ENCODE measurements at places on chromosomes 2 and 18.
A peak's percentile ranks its signal among the peaks of the same experiment; 100 is the strongest.

DNA sequence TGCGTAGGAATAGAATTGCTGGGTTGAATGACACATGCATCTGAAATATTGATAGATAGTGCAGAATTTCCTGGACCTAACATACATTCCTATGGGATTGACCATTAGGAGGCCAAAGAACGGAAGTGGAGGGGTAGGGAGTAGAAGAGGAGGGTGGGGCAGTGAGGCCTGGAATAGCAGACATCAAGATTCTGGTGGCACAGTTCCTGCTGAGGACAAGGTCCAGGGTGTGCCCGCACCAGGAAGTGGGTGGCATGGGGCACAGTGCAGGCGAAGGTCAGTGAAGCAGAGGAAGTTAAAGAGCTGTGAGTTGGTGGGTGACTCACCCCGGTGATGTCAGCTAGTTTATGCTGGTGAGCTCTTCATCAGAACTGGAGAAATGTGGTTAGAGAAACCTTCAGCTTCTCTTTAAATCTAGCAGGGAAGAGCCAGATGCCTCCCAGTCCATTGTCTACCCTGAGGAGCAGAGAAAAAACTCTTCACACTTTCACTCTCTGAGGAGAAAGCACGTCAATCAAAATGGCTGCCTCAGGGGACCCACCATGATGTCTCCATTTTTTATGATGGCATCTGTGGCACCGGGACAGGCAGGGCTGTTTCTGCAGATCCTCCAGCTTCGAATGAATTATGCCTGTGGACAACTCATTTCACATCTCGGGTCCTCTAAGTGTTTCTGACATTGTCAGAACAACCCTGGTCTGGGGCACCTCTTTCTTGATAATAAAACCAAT is 55.9 kb upstream of the CTLA4 start:
- peak; percentile 75 for DNase-seq

- peak; percentile 25 for DNase-seq
Observed at GRCh38 chr2:104434318-104434792, 419.6 kb upstream of the POU3F3 start.

DNA sequence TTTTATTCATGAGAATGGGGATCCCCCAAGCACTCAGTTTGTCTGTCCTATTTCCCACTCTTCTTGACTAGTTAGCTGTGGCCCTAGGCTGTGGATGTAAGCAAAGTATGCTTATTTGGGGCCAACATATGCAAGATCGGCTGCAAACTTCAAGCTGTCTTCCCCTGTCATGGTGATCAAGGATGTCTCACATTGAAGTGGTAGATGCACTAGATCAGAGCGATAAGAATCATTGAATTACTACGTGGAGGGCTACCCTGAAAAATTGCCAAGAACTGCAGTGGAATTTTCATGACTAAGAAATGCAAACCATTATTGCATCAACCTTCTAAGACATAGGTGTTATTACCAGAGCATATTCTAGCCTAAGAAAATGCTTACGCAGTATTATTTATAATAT is 527.4 kb downstream of the RNF144A start:
- no peak for DNase-seq

DNA sequence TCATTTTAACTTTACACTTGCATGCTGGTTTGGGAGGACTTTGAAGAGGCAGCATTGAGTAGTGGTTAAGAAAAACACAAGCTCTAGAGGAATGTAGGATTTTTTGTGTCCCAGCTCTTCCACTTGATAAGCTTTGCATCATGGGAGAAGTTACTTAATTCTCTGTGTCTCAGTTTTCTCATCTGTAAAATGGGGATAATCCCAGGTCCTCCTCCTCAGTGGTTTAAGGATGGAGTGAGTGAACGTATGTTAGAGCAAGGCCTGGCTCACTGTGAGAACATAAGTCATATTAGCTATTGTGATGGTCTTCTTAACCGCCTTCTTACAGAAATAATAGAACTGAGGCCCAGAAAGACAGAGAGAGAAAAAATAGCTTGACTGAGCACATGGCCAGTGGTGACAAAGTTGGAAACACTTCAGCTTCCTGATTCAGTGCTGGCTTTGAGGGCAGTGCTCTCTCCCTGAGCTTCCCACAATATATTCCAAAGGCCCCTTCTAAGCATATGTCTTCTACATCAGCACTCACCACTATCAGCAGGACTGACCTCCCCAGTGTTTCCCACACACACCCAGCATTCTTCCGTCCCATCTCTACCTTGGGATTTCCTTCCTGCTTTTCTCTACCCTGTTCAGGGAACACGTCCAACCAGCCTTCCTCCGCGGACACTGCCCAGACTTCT is 214.9 kb upstream of the TNP1 start:
- no peak for DNase-seq

- DNase-seq, result no peak
Observed at GRCh38 chr2:46187112-46187618, 110.0 kb upstream of the EPAS1 start.

- DNase-seq, result no peak
Observed at GRCh38 chr2:168478206-168478605, 22.1 kb downstream of the CERS6 start.

DNA sequence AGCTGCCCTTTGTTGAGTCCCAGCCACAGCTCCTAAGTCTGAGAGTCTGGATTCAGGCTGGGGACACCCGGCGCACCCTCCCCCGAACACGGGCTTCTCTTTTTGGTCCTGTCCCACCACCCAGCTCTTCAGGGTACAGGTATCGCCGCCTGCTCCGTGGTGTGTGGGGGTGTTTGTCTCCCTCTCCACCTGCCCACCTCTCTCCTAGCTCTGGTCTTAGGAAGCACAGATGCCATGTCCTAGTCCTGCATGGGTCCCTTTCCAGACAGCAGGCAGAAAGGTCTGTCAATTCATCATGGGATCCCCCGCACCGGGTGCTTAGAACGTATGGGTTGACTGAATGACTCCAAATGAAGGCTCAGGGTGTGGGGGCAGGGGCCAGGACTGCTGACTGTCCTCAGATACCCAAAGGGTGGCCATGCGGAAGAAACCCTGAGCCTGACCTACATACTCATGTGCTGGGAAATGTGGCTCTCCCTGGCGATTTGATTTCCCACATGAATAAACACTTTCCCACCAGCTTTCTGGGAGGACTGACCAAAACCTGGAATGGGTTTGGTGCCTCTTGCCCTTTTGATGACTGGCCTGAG is 156.8 kb downstream of the CELF4 start:
- no peak for DNase-seq

DNA sequence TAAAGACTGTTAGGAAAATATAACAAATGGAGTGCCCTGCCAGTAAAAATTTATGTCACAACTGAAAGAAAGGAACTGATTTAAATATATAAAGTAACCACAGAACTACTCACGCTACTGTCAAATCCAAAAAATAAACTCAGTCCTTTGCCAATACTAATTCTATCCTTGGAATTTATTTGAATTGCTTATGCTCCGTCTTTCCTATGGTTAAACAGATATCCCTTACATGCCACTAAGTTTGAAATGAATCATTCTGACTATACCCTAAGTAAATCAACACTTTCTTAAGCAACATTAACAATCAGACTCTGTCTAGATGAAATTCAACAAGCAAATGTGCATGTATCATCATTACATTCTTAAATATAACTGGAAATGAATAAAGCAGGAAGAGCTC is 9.8 kb downstream of the HNRNPLL start:
- no peak for DNase-seq

GRCh38 chr18:22765896-22766295 is 167.2 kb upstream of the RBBP8 start:
- DNase-seq, result no peak

DNA sequence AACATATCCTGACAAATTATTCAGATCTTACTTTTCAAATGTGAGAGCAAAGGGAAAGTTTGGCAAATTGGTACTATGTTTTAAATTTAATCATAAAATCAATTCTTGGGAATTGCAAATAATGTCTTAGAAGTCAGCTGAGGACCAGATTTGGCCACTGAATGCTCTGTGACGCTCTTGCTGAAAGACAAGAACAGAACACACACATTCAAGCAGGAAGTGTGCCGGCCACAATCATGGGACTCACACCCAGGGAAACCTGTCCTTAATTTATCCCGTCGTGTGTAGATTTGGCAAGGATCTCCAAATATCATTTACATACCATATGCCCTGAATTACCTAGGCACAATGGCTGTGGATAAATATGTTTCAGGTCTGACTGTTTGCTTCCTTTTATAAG is 253.1 kb downstream of the TCF4 start:
- DNase-seq, result no peak

- DNase-seq, result no peak
Observed at GRCh38 chr2:133333181-133333580, 235.1 kb downstream of the NCKAP5 start.

- no peak for DNase-seq
Observed at GRCh38 chr2:240247241-240247867, 106.9 kb upstream of the OTOS start.

DNA sequence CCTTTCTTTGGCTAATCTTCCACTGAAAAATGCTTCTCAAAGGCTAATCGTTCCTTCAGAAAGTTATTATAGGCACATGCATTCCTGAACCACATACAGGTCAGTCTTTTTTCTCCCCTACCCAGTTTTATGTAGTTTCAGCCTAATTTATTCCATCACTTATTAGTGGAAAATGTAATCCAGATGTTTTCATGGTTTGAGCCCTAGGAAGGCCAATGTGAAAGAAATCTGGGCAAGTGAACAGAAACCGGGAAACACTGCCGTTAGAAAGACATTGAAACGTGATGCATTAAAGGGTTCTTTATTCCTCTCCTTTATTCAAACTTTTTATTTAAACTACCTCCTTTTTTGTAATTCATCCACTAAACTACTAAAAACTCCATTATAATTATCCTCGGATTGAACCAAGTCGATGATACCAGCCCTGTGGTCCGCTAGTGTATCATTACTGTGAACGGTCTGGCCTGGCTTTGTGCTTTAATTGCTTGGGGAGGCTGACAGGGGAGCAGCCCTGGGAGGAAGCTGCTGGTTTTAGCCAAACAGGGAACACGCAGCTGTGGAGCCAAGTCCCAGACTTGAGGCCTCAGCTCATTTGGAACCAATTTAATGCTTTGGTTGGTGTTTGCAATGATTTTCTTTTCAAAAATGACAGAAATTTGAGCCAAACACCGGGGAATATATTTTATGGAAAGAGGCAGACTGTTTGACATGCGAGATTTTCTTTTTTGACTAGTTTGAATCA is 149.2 kb downstream of the ARHGAP28 start:
- peak; percentile 88 for DNase-seq

DNA sequence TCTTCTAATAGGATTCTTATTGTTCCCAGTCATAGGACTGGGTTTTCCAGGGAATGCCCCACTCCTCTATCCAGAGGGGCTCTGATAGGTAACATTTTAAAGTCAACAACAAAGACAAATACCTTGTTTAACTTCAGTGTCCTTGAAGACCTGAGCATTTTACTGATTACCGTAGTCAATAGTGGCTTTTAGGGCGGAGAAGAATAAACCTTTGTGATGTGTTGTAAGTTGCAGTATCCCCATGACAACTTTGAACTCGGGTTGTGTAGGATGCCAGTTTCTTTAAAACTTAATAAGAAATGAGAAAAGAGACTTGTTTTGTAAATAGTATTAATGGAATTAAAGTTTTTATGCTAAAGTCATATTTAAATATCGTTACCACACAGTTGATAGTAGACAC is 6.0 kb downstream of the GATA6 start:
- no peak for DNase-seq

DNA sequence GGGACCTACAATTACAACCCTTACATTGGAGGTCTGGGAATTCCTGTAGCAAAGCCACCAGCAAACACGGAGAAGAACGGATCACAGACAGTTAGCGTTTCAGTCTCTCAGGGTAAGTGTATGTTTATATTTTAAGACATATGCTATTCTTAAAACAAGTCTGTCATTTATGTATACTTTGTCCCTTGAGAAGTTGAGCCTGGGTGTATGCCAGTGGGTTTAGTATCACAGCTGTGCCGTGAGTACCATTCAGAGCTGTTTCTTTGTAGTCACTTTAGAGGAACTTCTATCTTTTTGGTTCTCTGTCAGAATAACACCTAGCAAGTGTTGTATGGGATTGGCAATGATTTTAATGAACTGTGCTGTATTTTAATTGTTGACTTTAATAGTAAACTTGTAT is 125.6 kb downstream of the BIRC6 start:
- peak; percentile 35 for DNase-seq

DNA sequence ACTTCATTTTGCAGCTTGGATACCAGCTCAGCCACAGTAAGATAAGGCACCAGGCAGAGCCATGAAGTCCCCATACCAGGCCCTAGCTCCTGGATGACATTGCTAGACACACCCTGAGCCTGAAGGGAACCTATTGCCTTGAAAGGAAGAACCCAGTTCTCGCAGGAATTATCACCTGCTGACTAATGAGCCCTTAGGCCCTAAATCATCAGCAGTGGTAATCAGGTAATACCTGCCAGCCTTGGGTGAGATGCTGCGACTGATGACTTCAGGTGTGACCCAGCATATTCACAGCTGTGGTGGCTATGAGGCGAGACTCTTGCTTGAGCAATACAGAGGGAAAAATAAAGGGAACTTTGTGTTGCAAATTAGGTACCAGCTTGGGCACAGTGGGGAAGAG is 24.9 kb downstream of the CLK1 start:
- DNase-seq, result no peak

DNA sequence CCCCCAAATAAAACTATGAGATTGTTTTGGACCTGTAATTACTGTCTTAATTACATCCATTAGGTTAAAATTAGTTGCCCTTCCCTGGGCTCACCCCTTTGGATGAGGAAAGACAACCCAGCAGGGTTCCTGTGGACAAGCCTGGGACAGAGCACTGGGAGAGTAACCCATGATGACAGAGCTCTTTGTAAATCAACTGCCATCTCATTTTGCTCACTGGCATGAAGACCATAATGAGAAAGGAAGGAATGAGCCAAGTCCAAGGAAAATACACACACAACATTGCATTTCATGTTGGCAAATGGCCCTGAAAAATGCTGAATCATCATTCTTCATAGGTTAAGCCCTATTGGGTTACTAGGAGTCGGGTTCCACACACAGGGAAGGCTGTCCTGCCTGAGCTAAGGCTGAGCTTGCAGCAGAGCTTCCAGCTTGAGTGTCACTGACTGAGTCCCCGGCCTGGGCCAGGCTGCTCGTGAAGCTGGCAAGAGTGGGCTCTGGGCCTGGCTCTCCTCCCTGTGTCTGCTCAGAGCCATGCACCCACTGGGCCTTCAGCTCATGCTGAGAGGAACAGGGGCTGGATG is 94.1 kb upstream of the ACAA2 start:
- no peak for DNase-seq

GRCh38 chr18:63137999-63138435 is 181.6 kb downstream of the BCL2 start:
- DNase-seq, result peak; percentile 65

GRCh38 chr2:189818249-189819038 is 34.2 kb downstream of the PMS1 start:
- DNase-seq, result no peak

- no peak for DNase-seq
Observed at GRCh38 chr18:21557607-21558253, 42.8 kb downstream of the ESCO1 start.

- DNase-seq, result no peak
Observed at GRCh38 chr2:1723397-1724042, 20.8 kb downstream of the PXDN start.

DNA sequence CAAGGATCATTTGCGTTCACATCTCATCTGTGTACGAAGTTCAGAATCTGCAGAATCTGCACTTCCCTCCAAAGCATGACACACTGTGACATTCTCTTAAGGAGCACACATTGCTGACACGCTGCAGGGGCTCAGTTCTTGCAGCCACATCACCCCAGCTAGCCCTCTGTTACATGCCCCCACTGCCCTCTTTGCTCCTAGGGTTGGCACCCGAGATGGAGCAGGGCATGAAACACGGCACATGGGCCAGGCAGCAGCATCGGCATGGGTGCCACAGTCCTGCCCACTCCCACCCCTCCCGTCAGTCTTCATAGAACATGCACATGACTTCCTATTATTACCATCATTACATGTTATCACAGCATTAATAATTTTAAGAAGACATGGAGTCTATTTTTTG is 76.4 kb downstream of the COL6A3 start:
- DNase-seq, result no peak

All from femur (tissue), 1 donor.